Thoracic aorta (tissue), 2 donors: ENCODE measurements at places on chromosomes 2 and 18. TPM values are rescaled to one million over a fixed set of nuclear protein-coding genes. Genes with fewer than 3 reads are reported as not detected.

The NT5C1B gene
- not detected for total RNA-seq

The BCL11A gene
- 0.99 TPM for total RNA-seq

- no peak for DNase-seq
Observed at GRCh38 chr2:6959751-6960150, 42.5 kb downstream of the RNF144A start.

The SH3RF3 gene
- 61.7 TPM for total RNA-seq

DNA sequence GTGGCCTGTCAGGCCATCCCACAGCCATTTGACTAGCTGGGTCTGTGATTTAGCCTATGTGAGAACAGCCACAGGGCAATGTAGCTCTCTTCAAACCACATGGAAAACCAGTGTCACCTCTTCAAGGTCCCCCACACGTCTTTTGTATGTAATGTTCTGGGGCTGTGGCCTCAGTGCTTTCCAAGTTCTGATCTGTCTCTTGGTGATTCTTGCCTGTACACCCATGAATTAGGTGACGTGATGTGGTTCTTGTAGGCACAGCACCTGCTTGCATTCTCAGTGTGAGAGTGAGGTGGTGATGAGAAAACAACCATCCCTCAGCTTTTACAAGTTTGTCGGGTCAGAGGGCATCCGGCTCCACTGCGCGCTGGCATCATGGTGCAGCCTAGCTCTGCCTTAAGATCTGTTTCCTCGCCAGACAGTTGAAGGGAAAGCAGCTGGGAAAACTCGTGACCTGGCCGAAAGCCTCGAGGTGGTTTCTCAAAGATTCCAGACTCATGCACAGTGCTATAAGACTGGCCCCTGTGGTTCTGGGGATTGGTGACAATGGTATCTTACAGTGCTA is 125.8 kb downstream of the TANC1 start:
- DNase-seq: peak; percentile 27

The TUBA3E gene
- total RNA-seq: not detected

The KYNU gene
- 1.8 TPM for total RNA-seq

DNA sequence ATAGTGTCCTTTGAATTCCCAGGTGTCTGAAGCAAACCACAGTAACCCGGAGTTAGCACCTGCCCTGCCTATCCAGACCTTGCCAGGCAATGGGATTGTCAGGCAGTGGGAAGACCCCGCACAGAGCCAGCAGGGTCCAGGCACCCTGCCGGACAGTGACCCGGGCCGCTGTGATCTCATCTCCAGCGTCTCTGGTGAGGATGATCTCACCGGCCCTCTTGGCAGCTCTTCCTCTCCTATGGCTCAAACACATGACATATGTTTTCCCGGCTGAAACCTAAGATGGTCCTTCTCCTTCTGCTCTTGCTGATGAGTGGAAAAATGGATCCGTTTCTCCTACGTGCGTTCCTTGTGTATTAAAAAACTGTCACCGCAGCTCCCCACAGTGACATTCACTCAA is 75.1 kb downstream of the ACOXL start:
- DNase-seq: no peak

The NCOA1 gene
- total RNA-seq: 34.9 TPM

The ALPP gene
- not detected for total RNA-seq

- DNase-seq: no peak
Observed at GRCh38 chr2:111100087-111100764, 20.5 kb upstream of the BCL2L11 start.

The TMEM247 gene
- not detected for total RNA-seq

GRCh38 chr2:239891698-239892097 is 133.4 kb downstream of the NDUFA10 start:
- DNase-seq: no peak

DNA sequence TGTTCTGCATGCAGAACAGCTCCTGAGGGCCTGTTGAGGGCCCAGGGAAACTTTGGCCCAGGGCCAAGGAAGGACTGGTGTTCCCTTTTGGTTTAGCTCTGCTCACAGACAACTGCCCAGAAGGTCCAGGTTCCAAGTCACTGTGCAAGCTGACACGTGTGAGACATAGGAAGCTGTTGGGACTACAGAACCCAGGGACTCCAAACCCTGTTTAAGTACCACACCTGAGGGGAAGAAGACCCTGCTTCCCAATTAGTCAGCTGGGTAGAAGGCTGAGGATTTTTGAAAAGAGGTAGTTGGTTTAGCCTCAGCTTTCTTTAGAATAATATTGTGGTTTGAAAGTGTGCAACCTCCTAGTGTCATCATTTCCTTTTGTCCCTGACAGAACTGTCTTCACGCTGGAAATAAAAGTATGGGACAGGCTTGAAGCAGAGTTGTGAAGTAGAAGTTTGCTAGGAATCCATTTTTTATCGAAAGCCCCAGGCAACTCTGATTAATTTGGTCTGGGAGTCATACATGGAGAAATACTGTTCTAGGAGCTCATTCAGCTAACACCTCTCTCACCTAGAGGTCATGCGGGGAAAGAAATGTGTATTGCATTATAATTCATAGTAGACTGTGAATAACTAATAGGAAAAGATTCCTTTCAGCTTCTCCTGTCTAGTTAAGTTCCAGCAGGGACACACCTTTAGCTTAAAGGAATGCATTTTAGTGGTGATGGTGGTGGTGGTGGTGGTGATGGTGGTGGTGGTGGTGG is 19.9 kb upstream of the IL1RL1 start:
- DNase-seq: no peak

DNA sequence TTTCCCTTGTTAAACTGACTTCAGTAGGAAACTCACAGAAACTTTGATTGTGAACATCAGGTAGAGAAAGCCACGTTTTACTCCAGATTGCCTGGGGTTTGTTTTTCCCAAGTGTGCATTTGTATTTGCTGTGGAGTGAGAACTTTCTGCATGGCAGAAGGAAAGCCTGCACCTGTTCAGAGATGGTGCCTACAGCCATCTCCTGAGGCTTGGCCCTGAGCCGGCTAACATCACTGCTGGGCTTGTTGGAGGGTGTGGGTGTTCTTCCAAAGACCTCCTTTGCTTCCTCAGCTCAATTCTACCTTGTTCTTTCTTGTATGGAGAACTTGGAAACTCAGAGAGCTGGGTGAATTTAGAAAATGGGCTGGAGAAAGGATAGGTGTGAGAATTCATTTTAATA is 16.1 kb downstream of the KCNS3 start:
- no peak for DNase-seq

The MC2R gene
- total RNA-seq: not detected

The GALNT5 gene
- total RNA-seq: 3.4 TPM

GRCh38 chr18:13558124-13558523 is 168.2 kb downstream of the FAM210A start:
- DNase-seq: no peak

- no peak for DNase-seq
Observed at GRCh38 chr2:235550946-235551345, 57.1 kb downstream of the AGAP1 start.
